Tongue (tissue), 3 donors: ENCODE measurements at places on chromosomes 13 and 19.

- DNase-seq = no peak
Observed at GRCh38 chr13:107252428-107252827, 684.5 kb upstream of the ARGLU1 start.

GRCh38 chr13:36848199-36848982 lies 29.4 kb downstream of the RFXAP start:
- DNase-seq = peak; percentile 37

DNA sequence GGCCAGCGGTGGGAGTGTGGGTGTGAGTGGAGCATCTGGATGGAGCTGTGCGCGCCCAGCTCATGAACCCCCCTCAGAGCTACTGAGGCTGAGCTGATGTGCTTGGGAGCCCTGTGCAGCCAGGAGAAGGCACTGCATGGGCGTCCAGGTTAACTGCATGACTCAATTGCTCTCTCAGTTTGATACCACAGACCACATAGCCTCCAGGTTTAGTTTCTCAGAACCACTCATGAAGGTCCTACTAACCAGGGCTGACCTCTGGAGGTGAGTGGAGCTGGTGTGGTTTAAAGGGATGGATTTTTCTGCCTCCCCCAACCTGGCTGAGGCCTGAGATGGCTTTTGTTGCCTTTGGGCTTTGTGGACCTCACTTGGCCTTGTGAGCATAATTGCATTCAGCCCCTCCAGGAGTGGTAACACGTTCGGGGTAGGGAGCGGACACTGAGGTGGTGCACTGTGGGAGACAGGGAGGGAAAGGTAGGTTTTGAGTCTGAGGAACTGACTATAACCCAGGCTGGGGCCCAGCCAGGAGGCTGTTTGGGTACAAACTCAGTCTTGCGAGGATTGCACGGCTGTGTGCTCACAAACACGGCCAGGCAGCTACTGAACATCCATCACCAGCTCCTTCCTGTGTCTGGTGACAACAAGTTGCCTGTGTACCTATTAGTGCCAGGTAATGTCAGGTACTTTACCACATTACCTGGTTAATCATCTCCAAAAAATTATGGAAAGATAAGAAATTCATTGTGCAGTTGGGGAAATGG lies 97.5 kb downstream of the RGCC start:
- no peak for DNase-seq

GRCh38 chr13:113028336-113029060 lies 59.5 kb downstream of the MCF2L start:
- no peak for DNase-seq

DNA sequence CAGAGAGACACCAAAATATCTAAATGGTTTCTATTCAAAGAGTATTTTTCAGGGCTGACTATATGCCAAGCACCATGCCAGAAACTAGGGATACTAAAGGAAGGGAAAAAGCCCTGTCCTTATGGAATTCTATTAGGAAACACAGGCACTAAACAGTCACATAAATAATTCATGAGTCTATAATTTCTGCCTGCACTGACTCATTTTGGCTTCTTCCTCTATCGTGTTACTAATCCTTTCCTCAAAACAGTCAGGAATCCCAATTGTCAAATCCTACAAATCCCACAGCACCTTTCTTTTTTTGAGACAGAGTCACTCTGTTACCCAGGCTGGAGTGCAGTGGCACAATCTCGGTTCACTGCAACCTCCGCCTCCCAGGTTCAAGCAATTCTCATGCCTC lies 29.2 kb downstream of the XPO4 start:
- no peak for DNase-seq

GRCh38 chr19:45497791-45498190 lies 452 bp upstream of the PPM1N start:
- no peak for DNase-seq

DNA sequence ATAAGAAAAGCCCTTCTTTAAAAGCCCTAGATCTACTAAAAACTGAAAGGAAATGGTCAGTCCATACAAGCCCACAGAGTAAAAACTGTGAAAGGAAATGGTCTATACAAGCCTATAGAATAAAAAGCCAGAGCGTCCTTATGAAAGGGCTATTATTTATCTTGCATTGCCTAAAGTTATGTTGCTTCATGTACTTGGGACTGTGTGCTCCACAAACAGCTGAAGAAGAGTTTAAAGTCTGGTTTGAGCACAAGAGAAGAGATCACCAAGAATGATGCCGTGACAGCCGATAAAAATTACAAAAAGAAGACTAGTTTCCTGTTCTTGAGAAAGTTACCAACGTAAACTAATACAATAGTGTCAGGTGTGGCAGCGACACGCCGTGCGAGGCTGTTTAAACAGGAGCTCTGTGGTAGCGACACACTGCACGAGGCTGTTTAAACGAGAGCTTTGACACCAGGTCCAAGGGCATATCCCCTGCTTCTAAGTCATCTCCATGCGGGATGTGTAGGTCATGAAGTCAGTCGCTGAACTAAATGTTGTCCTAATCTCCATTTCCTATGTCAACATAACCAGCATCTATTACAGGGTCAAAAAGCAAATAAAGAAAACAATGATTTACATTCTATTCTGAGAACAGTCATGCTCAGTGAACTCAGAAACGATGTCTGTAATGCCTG lies 24.9 kb downstream of the PCID2 start:
- DNase-seq = no peak

GRCh38 chr13:83377491-83377890 lies 504.8 kb downstream of the SLITRK1 start:
- peak; percentile 21 for DNase-seq
